NCI-H1436 (cell line): ENCODE measurements at places on chromosomes 3 and 15.
A peak's percentile ranks its signal among the peaks of the same experiment; 100 is the strongest.

- no peak for DNase-seq
Observed at GRCh38 chr3:15756505-15756904, 41.3 kb downstream of the ANKRD28 start.

DNA sequence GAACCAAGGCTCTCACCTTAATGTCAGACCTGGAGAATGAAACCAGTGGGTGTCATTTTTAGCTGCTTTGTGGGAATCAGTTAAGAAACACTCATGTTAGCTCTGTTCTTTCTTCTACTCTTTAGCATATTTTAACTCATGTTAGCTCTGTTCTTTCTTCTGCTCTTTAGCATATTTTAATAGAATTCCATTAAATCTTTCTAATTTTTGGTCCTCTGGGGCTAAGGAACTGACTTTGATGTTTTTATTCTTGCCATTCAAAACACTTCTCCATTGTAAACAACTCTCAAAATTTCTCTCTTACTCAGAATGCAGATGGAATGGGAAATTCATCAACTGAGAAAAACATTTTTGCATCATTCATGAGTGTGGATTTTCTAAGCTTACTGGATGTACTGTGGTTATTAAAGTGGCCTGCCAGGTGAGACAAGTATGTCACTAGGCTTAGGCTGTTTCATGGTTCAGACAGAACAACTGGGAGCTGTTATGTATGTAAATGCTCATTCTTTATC, 680.6 kb downstream of the ROBO2 start:
- no peak for DNase-seq

DNA sequence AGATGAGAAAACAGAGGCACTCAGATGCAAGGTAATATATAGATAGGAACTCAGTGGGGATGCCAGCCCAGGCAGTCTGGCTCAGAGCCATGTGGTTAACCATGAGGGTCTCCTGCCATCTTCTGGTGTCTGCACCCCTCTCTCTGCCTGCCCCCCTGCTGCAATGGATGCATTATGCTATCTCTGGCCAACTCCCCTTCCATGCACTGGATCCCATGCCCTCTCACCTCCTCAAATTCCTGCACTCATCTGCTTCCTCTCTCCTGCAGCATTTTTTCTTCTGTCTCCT, 163.2 kb downstream of the STT3B start:
- DNase-seq, result no peak

- DNase-seq, result no peak
Observed at GRCh38 chr3:100609963-100610362, 562 bp downstream of the ADGRG7 start.

DNA sequence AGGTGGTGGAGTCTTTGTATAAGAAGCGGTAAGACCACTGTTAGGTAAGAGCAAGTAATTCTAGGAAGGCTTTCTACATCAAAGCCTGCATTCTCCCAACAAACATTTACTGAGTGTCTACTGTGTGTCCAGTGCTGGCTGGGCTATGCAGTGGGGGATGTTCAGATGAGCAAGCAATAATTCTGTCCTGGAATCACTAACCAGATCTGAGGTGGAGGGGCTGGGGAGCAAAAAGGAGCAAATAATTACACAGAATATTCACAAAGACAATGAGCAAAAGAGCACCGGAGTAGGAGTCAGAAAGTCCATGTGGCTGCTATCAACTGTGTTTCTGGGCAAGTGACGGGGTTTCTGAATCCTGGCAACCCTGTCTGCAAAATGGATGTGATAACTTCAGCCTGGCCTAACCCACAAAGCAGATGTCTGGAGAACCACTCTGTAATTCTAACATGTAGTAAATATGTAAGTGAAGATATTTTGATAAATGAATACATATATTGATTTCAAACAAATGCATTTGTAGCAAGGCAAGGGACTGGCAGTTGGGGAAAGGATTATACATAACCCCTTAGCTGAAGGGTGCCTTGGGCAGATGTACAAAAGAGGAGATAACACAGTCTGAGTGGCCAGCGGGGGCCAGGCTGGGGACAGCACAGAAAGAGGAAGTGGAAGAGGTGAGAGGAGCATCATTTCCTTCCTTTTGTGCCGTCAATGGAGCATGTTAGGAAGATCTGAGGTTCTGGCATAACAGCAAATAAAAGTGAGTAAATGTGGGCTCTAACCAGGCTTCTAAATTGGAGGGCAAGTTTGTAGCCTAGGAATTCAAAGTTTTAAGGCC, 28.8 kb downstream of the CYP8B1 start:
- no peak for DNase-seq

DNA sequence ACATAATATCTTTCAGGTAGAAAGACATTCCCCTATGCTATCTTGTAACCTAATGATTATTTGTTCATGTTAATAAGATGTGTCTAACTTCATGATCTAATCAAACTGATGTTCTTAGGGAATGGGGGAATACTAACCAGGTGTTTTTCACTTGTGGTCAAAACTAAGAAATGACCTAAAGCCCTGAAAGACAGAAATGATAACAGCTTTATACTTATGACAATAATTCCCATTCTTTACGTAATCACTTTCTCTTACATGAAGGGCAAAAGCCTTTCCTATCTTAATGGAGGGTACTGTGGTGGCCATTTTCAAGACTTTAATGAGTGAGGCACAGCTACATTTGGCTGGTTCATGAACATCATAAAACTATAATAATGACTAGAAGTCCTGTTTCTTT, 33.9 kb upstream of the MEIS2 start:
- DNase-seq, result no peak

- DNase-seq, result no peak
Observed at GRCh38 chr3:53518495-53518981, 24.1 kb downstream of the CACNA1D start.

DNA sequence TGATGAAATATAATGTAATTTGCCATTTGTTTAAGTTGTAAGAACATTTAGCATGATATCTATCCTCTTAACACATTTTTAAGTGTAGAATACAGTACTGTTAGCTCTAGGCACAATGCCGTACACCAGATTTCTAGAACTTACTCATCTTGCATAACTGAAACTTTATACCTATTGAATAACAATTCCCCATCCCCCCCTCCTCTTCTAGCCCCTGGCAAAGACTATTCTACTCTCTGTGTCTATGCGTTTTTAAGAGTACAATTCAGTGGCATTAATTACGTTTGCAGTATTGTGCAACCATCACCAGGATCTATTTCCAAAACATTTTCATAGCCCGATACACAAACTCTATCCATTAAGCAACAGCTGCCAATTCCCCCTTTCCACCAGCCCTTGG, 261.7 kb downstream of the PLOD2 start:
- peak; percentile 46 for DNase-seq

DNA sequence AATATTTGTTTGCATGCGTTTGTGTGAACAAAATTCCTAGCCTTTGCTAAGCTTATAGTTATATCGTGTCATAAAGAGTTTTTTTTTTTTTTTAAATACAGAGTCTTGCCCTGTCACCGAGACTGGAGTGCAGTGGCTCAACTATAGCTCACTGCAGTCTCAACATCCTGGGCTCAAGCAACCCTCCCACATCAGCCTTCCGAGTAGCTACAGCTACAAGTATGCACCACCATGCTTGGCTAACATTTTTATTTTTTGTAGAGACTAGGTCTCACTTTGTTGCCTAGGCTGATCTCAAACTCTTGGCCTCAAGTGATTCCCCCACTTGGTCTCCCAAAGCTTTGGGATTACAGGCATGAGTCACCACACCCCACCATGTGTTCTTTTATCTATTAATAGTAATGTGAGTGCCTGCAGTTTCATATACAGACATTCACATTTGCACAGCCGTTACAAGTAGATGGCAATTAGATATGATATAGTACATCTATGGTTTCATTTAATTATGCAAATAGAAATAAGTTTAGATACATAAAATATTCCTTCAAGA, 848.6 kb downstream of the PDCD6IP start:
- no peak for DNase-seq

DNA sequence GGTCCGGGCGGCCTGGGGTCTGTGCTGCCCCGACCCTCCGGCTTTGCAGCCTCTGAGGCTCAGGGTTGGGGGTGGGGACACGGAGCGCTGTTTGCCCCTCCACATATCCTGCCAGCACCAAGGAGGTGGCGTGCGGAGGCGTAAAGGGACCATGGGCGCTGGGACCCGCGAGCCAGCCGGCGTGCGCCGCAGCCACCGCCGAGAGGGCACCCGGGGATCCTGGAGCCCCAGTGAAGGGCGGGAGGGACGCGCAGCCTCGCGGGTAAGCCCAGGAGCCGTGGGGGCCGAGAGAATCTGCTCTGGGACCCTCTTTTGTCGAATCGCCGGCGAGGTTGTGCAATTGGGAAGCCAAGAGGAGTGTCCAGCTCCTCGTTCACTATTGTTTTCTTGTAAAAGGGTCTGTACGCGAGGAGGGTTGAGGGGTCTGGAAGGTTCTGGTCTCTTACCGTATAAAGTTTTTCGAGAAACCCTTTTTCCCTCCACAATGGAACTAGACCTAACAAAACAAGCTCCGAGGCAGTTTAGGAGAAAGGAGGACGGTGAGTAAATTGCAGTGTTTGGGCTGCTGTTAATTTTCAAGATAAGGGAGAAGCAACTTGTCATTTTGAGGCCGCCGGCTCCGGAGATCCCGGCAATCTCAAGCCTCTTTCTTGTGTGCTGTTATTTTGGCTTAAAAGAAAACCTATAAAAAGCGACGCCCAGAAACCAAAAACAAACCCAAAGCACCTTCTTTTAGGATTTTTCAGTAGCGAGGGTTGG, 29.9 kb upstream of the ST3GAL6 start:
- no peak for DNase-seq

DNA sequence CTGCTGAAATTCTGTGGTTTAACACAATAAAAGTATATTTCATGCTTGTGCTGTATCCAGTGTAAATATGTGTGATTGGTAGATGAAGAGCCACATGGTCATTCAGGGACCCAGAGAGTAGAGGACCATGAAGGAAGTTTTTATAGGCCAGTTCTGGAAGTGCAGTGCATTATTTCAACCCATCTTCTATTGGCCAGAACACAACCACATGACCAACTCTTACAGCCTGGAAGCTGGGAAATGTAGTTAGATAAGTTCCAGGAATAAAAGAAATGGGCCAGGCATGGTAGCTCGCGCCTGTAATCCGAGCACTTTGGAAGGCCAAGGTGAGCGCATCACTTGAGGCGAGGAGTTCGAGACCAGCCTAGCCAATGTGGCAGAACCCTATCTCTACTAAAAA, 21.4 kb upstream of the PRTG start:
- DNase-seq, result no peak

DNA sequence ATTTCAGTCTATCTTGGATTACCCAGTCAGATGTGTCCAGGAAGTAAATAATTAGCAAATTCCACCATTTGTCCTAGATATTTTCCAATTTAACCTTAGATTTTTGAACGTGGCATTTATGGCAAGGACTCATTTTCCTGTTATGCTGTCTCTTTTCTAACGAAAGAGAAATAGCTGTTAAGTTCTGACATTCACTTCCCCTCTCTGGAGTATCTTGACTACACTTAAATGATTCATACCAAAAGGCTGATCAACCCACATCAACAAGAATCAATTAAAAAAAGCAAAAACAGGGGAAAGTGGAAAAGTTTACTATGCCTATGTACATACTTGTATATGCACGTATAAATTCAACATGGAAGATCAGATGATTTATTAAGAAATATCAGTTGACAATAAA, 149.9 kb downstream of the FRMD5 start:
- DNase-seq, result no peak

GRCh38 chr3:111362381-111363009, 179.5 kb upstream of the CD96 start:
- no peak for DNase-seq

- DNase-seq, result no peak
Observed at GRCh38 chr3:25863416-25863959, 73.6 kb downstream of the OXSM start.

GRCh38 chr15:70576696-70577095, 186.7 kb downstream of the UACA start:
- DNase-seq, result no peak

DNA sequence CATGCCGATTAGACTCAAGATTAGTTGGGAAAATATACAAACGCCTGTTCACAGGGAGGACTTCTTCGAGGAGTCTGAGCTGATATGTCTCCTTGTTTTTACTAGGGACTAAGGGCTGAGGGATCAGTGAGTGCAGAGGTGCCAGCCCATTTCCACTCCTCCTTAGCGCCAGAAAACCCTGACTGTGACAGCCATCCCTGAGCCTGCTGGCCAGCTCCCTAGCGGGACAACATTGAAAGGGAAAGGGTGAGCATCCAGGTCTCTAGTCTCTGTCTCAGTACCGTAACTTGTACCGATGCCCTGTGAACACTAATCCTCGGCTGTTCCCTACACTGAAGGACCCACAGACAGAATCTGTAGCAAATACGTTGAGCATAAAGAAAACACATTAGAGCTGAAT, 243.4 kb downstream of the WNT5A start:
- DNase-seq, result no peak

- peak; percentile 10 for DNase-seq
Observed at GRCh38 chr3:11060500-11061251, 68.1 kb downstream of the SLC6A1 start.

DNA sequence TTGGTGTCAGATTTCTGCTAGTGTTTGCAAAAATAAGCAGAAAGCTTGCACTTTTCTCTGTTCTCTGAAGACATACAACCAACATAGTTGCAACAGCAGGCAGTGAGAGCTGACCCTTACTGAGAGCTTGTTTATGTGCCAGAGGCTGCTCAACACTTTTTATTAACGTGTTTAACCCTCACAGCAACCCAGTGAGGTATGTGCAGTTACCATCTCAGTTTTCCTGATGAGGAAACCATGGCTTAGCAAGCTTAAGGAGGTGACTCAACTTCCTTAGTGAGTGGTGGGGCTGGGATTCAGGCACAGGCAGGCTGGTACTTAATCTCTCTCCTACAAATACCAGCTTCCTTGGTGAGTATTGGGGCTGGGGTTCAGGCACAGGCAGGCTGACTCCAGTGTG, 158.1 kb upstream of the CTDSPL start:
- no peak for DNase-seq

DNA sequence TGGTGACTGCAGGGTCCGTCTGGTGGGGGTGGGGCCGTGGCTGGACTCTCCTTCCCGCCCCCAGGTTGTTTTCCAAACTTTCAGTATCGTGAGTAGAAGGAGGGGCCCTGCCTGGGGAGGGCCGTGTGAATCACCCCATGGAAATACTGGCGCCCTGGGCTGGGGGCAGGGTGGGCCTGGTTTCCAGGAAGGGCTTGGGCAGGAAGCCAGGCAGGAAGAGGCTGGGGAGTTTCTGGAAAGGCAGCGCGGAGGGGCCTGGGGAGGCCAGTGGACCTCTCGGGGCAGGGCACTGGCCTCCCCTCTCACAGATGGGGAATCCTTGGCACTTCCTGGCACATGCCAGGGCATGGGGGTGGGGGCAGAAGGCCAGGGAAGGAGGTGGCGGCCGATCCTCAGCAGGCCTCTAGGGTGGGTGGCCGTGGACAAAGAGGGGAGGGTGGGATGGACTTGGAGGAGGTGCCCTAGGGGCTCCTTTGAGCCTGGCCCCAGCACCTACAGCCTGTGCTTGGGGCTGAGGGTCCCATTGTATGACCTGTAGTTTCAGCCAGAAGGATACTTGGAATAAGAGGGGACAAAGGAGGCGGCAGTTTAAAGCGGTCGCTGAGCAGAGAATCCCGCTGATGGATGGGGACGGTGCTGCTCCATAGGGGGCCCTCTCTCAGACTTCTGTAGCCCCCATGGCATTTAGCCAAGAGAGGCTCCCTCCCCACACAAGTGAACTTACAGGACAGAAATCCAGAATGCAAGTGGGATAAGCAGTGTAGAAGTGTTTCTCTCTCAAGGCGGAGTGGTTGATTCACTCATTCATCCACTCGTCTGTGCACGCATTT, 56.5 kb upstream of the GATA2 start:
- no peak for DNase-seq

GRCh38 chr3:49727154-49727923, 3.6 kb upstream of the GMPPB start:
- no peak for DNase-seq

GRCh38 chr15:77584201-77584600, 48.5 kb downstream of the LINGO1 start:
- DNase-seq, result no peak

GRCh38 chr15:76377217-76377616, 40.6 kb downstream of the ISL2 start:
- no peak for DNase-seq
